CD8-positive, alpha-beta memory T cell (primary cell): ENCODE measurements at places on chromosomes 6 and 20.
A peak's percentile ranks its signal among the peaks of the same experiment; 100 is the strongest.

GRCh38 chr20:41453010-41453950 lies 86.7 kb upstream of the EMILIN3 start:
- no peak for DNase-seq

- DNase-seq: no peak
Observed at GRCh38 chr6:16238963-16239797, 793 bp downstream of the GMPR start.

- DNase-seq: no peak
Observed at GRCh38 chr20:59976156-59976782, 18.0 kb downstream of the CDH26 start.

DNA sequence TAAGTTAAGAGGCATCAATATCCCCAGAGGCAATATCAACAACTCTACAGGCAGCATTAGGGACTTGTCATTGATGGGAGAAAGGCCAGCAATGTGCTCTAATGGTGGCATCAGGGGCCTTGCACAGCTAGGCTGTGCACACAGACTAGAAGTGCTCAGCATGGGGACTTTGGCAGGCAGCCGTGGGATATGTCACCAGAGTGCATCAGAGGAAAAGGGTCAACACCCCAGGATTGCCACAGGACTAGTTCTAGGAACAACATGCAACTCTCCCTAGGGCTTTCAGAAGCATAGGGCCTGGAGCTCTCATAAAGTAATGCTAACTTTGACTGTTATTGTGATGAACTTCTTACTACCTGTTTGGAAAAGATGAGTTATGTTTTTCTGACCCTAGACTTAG lies 32.2 kb upstream of the OSTM1 start:
- no peak for DNase-seq

- no peak for DNase-seq
Observed at GRCh38 chr20:17875106-17875980, 93.3 kb downstream of the SNX5 start.

DNA sequence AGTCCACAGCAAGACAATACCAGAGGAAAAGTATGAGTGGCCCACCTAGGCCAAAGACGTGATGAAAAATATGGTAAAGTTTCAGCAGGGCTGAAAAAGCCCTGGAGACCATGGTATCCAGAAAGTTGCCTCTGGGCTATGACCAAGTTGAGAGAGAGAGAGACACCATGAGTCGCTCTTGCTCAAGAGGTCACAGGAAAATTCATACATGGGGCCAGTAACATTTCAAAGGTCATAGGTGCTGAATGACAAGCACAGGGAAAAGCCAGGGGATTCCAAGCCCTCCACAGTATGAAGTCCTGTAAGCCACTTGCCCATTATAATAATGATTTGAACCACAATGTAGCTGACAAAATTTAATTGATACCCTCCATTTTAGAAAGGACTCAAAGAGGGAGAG lies 657.7 kb upstream of the CITED2 start:
- DNase-seq: no peak

GRCh38 chr6:163956571-163957407 lies 542.3 kb downstream of the QKI start:
- peak; percentile 41 for DNase-seq

DNA sequence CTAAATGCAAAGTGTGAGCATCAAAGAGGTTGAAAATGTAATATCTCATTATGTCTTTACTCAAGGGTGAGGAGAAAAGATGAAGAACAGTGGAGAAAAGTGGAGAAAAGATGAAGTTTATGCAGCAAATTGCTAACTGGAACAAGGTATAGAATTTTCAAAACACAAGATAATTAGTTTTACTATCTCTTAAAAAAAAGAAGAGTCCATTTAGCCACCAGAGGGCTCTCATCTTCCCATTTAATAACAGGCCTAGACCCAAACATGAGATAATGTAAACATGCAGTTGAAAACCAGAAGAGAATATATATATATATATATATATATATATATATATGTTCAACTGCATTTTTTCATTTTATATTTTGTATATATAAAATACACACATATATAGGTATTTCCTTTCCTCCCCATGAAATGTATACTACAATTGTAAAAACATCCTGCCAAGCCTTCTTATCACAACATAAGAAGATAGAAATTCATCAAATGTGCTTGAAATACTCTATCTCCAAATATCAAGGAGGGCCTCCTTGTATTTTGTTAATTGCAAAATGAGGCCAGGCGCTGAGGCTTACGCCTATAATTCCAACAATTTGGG lies 78.4 kb downstream of the ADTRP start:
- no peak for DNase-seq

DNA sequence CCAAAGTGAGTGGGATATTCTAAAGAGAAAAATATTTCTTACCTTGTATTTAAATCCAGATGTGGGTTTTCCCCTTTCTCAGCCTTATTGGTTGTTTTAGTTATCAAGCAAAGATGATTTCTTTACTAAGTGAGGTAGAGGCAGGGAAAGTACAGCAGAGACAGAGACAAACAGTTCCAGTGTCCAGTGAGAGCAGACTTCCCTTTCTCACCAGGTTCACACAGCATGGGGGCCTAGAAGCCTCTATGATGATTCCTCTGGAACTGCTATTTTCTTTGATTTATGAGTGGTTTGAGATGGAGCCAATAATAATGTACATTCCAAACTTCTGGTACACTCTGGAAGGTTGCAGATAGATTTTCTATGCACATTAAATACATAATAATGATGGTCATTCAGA lies 234.0 kb upstream of the MARCKS start:
- no peak for DNase-seq

DNA sequence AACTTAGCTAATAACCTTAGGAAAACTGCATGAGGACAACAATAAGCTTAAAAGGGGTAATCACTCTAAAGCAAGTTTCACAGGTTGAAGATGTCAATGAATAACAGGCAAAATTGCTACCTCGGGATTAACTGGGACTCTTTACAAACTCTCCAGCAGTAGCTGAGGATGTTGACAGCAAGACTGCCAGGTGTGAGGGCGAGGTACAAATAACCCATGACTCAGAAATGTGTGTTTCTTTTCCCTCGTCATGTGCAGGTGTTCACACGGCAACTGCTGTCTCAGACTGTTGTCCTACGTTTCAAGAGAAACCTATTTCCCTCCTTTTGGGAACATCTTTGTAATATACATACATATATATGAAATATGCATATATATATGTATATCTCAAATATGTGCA lies 15.9 kb downstream of the BCAS1 start:
- no peak for DNase-seq

GRCh38 chr6:43328528-43328927 lies 19.9 kb upstream of the CRIP3 start:
- no peak for DNase-seq

GRCh38 chr6:73152966-73153757 lies 72.1 kb downstream of the KHDC1L start:
- DNase-seq: no peak

DNA sequence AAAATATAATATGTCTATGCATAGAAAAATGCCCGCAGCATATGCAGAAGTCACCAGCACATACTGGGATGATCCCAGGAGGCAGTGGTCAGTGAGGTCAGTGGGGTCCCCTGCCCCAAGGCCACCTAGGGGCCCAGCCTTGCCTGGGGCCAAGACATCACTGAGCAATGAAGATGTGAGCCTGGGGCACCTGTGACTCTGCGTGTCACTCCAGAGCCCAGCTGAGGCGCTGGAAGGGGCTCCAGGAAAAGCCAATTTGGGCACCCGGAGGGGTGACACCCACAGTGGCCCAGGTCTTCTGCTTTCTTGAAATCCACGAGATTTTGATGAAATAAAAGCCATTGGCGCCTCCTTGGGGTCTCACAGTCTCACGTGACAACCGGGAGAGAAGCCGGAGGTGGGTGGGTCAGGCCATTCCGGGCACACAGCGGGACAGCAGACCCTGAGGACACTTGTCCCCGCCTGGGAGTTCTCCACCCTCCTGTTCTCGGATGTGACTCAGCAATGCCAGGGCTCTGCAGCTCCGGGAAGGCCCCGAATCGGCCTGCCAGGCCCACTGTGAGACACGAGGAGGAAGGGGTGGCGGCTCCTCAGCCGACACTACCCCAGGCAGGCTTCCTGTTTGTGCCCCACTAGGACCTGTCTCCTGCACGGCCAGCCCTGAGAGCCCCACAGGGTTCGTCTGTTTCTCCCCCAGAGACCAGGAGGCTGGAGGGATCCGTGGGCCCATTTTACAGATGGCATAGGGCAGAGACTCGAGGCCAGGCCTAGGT lies 24.4 kb upstream of the SLCO4A1 start:
- peak; percentile 37 for DNase-seq

- DNase-seq: no peak
Observed at GRCh38 chr20:63979229-63979556, 249 bp downstream of the SAMD10 start.

DNA sequence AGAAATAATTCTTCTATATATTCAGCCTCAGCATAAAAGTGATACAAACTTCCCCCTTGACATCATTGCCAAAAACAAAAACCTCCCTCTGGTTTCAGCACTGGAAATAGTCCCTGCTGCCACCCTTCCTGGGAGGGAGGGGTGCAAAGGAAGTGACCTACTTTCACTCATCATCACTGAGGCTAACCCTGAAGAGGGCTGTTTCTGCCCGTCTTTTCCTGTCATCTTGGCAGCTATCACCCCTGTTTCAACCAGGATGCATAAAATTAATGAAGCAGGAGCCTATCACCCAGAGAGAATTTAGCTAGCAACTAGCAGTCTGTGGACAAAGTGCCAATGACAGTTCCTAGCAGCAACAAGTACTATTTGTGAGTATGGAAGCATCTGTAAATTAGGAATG lies 397.8 kb downstream of the LAMA2 start:
- DNase-seq: peak; percentile 60

DNA sequence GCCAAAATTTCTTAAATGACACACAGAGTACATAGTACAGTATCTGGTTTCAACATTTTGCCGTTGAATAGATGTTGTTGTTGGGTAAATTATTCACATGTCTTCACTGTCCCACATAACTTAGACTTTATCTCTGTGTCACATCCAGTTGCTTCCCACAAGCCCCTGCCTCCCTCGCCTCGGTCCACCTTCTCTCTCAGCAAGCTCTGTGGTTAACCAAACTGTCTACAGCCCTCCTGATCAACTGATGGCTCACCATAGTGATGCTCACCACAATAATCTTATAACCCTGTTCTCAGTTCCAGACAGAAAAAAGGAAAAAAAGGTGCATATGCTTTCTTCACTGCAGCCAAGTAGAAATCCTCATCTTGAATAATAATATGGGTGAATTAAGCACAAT lies 23.0 kb downstream of the IL17F start:
- DNase-seq: no peak

GRCh38 chr6:128532827-128533226 lies 12.4 kb upstream of the PTPRK start:
- DNase-seq: no peak

DNA sequence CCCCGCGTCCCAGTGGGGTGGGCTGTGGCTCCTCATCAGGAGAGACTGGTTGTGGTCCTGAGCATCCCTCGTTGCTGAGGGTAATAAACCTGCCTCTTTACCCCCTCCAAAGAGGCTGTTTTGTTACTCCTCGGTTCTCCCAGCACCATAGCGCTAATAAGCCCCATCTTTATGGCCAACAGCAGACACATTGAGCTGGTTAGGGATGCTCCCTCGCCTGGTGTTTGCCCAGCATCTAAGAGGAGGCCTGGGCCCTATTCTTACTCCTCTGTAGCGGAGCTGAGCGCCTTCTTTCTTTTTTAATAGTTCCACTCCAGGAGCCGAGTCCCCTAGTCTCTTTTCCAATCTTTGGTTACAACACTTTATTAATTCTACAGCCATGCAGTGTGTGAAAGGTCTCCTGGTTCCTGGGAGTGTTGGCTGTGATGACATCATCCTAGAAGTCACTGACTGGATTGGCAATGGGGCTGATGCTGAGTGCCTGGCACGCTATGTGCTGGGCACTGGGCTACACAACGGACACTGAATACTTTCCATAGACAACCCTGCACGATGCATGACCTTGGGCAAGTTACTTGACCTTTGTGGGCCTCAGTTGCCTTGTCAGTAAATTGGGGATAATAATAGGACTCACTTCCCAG lies 50.6 kb upstream of the CCDC167 start:
- no peak for DNase-seq

DNA sequence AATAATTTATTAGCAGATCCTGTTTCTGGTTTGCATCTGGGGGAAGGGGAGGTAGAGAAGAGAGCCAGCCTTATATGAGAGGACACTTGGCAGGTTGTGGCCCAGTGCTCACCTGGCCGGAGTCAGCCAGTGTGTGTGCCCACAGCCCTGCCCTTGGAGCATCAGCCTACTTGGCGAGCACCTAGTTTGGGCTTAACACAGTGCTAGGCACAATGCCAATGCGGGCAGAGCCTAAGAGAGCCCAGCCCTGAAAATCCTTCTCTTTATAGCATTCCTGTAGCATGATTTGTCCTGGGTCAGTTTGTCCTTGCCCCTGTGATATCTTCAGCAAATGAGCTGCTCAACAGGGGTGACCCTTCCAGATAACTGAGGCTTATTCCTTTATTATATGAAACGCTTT lies 73.0 kb downstream of the SLX4IP start:
- DNase-seq: no peak

- no peak for DNase-seq
Observed at GRCh38 chr6:53593001-53593488, 48.1 kb upstream of the GCLC start.

DNA sequence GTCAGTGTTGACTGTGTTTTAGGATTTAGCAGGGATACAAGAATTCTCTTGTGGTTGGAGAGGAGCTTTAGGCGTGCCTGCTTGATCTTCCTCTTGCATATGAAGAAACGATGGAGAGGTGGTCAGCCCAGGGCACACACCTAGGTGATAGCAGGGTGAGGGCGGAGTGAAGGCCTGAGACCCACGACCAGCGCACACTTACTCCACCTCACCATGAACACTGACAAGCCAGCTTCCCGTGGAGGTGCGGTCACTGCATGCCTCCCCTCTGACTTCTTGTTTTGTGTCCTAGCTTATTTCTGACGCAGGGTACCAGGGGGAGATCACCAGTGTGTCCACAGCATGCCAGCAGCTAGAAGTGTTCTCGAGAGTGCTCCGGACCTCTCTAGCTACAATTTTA lies 8.1 kb downstream of the NELFCD start:
- no peak for DNase-seq

DNA sequence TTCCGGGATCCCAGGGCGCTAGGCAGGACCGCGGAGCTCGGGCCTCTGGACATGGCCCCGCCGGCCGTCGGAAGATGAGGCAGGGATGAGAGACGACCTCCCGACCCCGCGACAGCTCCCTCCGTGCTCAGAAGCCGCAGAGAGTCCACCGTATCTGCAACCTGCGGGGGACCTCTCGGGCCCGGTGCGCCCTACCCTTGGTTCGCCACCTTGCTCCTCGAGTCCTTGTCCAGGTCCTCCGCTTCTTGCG lies 301 bp downstream of the PPP1R3D start:
- no peak for DNase-seq

- DNase-seq: no peak
Observed at GRCh38 chr6:118843685-118844390, 50.1 kb upstream of the ASF1A start.
